ACHN (cell line): ENCODE measurements at places on chromosomes 4 and X.

GRCh38 chr4:97643179-97643578 is 500.1 kb downstream of the STPG2 start:
- no peak for DNase-seq

GRCh38 chr4:142975618-142976017 is 129.5 kb upstream of the INPP4B start:
- DNase-seq: no peak

GRCh38 chr4:25703731-25704388 is 48.2 kb downstream of the SLC34A2 start:
- peak; percentile 68 for DNase-seq

- no peak for DNase-seq
Observed at GRCh38 chr4:58475097-58475496, 1364.9 kb upstream of the IGFBP7 start.

DNA sequence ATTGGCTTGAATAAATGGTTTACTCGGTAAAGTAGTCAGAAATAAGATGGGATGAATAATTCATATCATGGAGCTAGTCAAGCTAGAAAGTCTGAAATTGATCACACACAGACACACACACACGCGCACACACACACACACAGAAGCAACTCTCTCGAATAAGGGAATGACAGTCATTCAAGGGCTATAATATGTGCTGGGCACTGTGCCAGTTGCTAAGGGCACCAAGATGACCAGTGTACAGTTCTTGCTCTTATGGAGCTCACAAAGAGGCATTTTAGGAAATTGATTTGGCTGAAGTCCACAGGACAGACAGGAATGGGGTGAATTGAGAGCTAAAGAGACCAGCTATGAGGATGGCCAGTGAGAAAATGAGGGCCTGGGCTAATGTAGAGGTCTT is 34.2 kb upstream of the SH3D19 start:
- no peak for DNase-seq

DNA sequence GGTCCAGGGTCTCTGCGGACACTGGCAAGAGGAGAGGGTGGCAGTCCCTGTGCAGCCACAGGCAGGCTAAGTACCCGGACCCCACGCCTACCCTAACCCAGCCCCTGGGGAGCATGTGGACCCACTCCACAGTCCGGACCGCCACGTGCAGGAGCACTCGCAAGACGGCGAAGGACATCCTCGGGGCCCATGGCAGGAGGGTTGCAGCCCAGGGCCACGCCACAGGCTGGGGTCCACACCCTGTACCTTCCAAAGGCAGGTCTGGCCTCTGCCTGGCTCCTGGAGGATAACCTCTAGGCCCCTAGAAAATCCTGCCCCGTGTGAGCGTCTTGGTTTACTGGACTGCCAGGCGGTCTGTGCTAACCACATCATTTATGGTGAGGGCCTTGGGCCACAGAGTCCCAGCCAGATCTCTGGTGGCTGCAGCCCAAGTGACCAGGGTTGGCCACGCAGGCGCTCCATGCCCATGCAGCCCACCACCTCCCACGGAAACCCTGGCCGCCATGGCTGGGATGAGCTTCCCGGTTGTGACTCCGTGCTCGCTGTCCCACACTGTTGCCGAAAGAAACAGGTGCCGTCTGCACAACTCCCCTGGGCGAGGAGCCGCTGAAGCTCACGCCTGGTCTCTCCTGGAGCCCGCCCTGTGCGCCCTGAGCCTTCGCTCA is 10.0 kb downstream of the CCNQ start:
- DNase-seq: no peak

GRCh38 chr4:156830351-156830750 is 141.2 kb downstream of the PDGFC start:
- no peak for DNase-seq

DNA sequence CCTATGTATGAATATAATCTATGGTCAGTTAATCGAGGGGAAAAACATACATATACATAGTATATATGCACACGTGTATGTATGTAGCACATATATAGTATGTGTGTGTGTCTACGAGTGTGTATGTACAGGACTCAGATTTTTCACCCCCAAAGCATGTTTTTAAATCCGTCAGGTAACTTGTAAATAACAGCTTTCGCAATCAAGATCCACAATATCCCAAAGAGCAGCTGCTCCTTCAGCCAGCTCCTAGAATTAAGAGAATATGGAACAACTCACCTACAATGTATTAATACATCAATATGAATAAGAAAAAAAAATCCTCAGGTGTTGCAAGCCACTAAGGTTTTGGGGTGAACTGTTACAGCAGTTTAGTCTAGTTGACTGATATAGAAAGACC is 3.5 kb downstream of the MRFAP1L1 start:
- DNase-seq: no peak

GRCh38 chr4:15457406-15458201 is 12.1 kb upstream of the CC2D2A start:
- peak; percentile 47 for DNase-seq
